ENCODE measurements at places on chromosomes 1 and 21. TPM values are rescaled to one million over a fixed set of nuclear protein-coding genes. Genes with fewer than 3 reads are reported as not detected.

Gene ESRRG
- not detected for total RNA-seq

- no peak for DNase-seq
These were observed 20.4 kb downstream of the LURAP1 start for GRCh38 chr1:46223472-46223943.

DNA sequence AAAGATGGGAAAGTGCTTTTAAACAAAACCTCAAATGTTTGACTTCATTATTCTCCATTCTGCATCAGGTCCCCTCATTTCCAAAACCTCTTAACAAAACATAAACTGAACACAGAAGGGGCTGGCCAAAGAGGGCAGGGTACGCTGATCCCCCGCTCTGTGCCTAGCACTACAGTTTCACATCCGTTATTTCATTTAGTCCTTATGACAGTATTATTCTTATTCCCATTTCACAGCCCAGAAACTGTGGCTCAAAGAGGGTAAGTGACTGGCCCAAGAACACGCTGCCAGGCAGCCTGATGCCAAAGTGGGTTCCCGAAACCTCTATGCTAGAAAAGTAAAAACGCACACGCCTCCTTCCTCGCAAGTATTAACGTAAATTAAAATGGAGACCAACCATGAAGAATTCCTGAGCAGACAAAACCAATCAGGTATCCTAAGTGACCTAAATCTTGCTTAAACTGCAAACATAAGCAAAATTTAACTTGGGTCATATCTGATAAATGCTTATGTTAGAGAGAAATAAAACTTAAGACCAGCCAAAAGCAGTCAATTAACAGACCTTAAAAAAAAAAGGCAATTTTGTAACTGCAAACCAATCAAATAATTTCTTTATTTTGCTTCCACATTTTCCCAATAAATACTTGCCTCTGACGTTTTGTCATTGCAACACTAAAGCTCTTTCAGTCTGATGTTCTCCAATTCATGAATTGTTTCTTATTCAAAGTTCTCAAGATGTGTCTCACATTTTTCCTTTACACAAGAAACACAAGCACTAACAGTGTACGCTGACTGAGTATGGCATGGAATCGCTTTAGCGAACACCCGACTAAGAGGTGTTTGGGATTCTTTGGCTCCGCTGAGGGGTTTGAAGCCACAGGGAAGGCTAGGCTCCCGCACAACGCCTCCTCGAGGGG is 653 bp downstream of the CASP9 start:
- DNase-seq, result peak; percentile 62

DNA sequence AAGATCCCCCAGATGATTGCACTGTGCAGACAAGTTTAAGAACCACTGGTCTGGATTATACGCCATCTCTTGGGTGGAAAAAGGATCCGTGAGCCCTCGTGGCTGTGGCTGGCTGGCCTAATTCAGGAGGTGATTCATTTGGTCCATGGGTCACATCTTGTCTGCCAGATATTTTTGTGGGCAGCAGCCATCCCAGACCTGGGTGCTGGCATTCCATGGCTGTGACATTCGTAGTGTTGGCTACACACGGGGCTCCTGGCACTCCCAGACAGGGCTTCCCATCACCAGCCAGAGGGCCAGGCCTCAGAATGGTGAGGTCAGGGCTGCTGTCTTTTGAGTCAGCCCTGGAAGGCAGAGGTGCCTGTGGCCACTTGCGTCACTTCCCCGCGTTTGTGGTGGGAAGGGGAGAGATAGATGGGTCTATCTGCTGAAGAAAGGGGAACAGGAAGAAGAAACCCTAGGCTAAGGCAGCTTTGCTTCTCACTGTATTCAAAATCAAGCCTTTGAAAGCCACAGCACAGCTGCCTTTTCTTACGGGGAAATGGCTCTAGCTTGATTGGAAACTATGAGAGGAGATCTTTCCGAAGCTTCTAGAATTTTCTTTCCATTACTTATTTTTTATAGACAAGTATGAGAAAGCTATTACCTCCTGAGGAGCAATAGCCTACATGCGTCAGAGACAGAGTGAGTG is 32.4 kb downstream of the EIF2D start:
- DNase-seq, result peak; percentile 92

DNA sequence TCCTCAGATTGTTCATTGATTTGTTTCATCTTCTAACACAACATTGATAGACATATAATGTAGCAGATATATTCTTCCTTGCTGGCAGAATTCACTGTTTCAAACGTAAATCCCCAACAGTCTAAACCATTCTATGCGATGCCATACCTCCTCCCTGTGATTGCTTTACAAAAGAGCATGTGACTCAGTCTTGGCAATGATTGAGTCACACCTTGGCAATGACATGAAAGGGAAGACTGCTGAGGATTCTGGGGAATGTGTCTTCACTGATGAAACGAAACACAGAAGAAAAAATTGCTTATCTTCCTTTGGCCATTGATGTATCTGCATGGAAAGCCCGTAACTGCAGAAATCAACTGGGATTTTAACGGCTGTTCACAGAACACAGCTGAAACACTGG is 409.6 kb upstream of the ZRANB2 start:
- no peak for DNase-seq

Measured in ascending aorta (tissue), 2 donors.